ELF-1 (cell line): ENCODE measurements at places on chromosomes 12 and 14.

- DNase-seq, result no peak
Measured at GRCh38 chr14:74879427-74880182, 2.1 kb upstream of the DLST start.

GRCh38 chr12:2688381-2688931 is 106.3 kb upstream of the FKBP4 start:
- DNase-seq, result no peak

- no peak for DNase-seq
Measured at GRCh38 chr14:61332658-61333029, 11.3 kb downstream of the PRKCH start.

- no peak for DNase-seq
Measured at GRCh38 chr12:109557805-109558204, 15.5 kb downstream of the MMAB start.

DNA sequence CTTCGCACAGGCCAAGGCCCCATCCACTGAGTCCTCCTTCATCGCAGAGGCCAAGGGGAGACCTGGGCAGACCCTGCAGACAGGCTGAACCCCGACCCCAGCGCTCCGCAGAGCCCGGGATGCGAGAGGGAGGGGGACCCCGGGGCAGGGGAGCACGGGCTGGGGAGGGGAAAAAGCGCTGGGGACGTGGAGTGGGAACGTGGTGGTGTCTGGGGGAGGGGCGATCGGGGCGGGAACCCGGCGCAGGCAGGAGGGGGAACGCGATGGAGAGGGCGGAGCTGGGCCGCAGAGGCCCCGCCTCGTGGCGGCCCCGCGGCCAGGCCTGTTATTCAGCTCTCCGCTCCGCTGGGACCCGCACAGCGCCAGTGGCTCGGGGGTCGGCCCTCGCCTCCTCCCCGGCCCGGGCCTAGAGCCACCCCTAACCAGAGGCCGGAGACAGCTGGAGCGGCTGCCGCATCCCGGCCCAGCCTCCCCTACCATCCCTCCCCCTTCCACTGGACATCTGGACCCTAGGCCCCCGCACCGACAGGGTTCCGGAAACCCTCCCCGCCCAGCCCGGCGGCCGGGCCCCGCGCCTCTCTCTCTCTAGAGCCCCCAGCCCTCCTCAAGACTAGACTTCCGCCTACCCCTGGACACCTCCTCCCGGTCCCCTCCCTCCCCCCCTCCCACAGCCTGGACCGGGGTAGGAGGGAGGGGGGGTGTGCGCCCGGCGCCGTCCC is at the start of gene ARHGEF25:
TSS of gene ARHGEF25 (plus strand) at position 328 of the 719 bp plus-strand sequence. CDS start 460 bp downstream, outside the sequence.
- peak; percentile 64 for DNase-seq

- peak; percentile 23 for DNase-seq
Measured at GRCh38 chr14:89720741-89721729, 233.5 kb downstream of the EFCAB11 start.

GRCh38 chr14:37340353-37340752 is 142.6 kb downstream of the MIPOL1 start:
- DNase-seq, result peak; percentile 8

- no peak for DNase-seq
Measured at GRCh38 chr14:51116682-51117081, 21.8 kb upstream of the TRIM9 start.

DNA sequence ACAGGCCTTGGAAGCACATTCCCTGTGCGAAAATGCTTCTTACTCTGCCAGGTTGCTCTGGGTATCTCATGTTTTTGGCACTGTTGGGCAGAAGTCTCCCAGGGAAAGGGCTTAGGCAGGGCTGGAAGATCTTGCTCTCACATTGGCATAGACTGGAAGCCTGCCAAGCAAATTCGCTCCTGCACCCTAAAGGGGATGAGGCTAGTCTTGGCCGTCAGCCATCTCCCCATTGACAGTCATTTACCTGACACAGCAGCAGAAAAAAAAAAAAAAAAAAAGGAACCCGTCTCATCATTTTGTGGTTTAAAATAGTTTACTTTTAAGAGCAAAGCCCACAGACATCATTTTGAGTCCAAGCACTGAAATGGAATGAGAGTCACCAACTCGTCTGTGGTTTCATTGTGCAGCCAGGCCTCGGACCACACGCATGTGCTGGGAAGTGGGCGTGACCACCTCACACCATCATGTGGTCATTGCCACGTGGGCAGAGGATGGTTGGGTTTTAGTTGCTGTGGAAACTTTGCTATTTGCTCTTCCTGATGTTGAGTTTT is 84.8 kb downstream of the NRXN3 start:
- DNase-seq, result no peak

GRCh38 chr12:1173781-1174617 is 183.0 kb downstream of the ERC1 start:
- DNase-seq, result no peak

DNA sequence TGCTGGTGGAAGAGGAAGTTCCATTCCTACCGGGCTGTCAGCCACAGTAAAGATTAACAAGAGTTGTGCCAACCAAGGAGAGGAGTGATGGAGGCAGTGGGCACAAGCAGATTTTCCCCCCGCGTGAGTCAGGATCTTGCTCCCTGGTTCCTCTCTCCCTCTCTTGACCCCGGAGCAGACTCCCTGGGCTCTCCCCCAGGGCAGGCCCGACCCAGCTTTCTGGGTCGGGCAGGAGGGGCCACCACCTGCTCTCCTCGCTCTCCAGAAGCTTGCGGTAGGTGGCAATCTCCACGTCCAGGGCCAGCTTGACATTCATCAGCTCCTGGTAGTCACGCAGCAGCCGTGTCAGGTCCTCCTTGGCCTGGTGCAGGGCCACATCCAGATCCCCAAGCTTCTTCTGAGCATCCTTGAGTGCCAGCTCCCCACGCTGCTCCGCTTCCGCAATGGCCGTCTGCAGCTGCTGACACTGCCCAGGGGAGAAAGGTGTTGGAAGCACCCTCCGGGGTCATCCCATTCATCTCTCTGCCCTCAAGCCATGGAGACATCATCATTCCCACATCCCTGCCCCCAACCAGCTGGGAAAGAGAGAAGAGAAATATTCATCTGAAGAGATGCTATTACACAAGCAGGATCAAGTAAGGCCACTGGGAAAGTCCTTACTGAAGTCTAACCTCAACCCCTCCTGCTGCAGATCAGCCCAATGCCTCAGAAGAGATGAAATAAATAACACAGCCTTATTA is 9.0 kb upstream of the KRT4 start:
- DNase-seq, result no peak

GRCh38 chr12:122856999-122857671 is 21.9 kb downstream of the HIP1R start:
- DNase-seq, result no peak

DNA sequence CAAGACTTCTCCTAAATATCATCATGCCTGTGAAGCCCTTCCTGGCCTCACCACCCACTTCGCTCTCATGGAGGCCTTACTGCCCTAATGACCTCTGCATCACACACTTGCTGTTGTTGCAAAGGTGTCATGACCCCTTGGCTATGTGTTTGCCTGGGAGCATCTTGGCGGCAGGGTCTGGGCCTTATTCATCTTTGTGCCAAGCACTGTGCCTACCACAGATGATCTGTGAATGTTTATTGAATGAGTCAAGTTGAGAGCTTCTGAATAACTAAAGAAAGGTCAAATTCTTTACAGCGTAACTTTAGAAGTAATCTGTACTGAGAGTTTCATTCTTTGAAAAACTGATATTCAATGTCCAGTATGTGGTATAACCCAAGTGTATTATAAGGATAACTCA is 113.3 kb downstream of the TTC8 start:
- DNase-seq, result no peak

GRCh38 chr12:93904124-93904523 is 226.9 kb downstream of the CRADD start:
- no peak for DNase-seq

GRCh38 chr12:59329462-59329861 is 266.4 kb upstream of the SLC16A7 start:
- DNase-seq, result no peak

- DNase-seq, result peak; percentile 74
Measured at GRCh38 chr12:75969768-75970167, 61.8 kb downstream of the PHLDA1 start.

GRCh38 chr12:28893365-28893764 is 255.7 kb upstream of the FAR2 start:
- DNase-seq, result no peak

DNA sequence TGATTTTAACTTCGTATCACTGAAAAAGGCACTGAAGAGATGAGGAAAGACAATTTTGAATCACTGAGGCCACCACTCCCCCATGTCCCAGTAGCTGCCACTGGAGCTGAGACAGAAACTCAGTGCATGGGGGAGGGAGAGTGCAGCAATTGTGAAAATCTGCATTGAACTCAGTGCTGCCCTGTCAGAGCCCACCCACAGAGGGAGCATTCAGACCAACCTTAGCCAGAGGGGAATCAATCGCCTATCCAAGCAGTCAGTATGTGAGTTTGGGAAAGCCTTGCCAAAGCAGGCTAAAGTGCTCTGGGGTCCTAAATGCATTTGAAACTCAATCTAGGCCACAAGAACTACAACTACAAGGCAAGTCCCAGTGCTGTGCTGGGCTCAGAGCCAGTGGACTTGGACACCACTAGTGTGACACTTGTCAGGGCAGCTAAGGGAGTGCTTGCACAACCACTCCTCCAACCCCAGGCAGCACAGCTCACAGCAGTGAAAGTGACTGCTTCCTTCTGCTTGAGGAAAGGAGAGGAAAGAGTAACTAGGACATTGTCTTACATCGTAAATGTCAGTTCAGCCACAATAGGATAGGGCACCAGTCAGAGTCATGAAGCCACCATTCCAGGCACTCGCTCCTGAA is 13.3 kb downstream of the RNASE3 start:
- DNase-seq, result peak; percentile 76

DNA sequence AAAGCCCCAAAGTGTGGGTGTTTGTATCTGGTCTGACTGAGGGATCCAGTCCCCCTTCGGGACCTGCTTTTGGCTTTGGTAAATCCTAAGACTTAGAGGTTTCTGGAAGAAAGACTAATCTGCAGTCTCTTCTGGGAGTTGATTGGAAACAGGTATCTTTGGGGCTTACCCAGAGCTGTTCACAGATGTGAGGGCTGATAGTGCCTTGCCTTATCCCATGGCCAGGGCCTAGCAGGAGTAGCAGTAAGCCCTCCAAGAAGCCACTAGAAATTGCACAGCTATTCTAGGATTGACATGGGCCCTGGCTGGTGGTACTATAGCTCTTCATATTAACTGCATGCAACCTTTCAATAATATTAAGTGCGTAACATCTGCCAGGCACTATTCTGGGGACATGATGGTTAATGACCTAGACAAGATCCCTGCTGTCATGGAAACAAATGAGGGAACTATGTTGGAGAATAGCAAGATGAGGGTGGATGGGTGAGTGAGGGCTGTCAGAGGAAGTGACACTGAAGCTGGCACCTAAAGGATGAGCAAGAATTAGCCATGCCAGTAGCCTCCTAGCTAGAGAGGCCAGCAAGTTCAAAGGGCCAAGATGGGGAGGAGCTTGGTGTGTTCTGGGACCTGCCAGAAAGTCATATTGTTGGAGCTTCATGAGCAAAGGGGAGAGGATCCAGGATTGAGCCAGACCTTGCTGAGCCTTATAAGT is 71.7 kb downstream of the CRADD start:
- DNase-seq, result peak; percentile 52

DNA sequence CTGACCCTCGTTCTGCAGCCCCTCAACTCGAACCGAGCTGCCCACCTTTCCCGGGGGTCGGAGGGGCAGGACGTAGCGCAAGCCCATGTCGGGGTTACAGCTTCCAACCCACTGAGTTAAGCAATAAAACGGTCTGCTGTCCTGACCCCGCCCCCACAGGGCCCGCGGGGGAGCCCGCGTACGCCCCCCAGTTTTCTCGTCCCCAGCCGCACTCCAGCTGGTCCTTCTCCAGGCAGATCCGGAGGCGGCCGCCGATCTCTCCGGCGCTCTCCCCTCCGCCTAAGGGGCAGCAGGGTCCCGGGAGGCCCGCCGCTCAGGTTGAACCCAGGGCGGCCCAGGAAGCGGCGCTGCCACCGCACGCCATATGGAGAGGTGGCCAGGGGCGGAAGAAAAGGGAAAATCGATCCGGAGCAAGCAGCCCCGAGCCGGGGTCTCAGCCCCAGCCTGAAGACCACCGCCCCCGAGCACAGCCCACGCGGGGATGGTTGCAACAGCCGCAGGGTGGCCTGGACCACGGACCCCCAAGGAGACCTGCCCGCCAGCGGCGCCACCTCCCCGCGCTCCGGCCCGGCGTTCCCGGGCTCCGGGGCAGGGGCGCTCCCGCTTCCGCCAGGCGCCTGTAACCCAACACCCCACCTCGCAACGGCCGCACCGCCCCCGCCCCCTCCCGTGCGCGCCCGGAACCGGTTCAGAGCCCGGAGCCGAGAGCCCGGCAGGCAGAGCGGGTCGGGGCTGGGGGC is 760 bp downstream of the ACTN1 start:
- DNase-seq, result peak; percentile 66

DNA sequence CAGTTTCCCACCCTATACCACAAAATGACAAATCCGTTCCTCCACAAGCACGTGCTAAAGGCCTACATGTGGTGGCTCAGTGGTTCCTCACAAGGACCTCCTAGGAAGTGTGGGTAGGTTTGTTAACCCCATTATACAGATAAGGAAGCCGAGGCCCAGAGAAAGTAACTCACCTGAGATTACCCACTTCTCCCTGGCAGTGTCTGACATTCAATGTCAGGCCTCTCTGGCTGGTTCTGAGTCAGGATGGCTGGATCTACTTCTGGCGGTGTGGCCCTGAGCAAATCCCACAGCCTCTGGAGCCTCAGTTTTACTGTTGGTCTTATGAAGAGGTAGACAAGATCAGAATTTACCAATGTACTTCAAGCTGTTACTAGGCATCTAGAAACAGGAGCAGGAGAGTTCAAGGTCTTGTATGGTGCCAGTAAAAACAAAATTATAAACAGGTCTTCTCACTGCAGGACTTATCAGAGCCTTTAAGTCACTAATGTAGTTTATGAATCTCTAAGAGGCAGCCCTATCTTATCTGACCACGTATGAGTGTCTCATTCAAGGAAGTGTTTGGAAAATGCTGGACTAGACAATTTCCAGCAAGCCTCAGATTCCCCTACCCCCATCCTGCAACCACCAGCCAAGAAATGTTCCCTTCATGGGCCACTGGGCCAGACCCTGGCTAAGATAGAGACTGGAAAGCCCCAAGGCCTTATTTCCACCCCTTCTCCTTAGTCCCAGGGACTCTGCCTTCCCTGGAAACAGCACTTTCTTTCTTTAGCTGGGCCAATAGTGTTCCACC is 4.2 kb downstream of the HSPB8 start:
- DNase-seq, result peak; percentile 35

DNA sequence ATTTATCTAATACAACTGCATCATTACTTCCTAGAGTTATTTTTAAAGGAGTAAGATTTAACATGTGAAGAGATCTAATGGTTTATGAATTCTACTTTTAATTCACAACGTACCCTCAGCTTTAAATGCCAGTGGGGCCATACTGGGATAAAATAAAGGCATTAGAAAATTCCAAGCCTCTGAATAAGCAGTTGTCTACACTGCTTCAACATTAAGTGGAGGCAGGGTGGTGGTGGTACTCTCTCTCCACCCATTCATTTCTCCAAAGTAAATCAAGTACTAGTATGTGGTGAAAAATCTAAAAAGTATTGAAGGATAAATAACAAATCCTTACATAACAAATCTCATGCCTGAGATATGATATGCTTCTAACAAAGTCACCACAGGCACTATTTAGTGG is 52.4 kb downstream of the FERMT2 start:
- no peak for DNase-seq

GRCh38 chr14:44027397-44027796 is 479.7 kb downstream of the FSCB start:
- no peak for DNase-seq
